GM04503 (cell line): ENCODE measurements at places on chromosomes 1 and 21.
A peak's percentile ranks its signal among the peaks of the same experiment; 100 is the strongest.

DNA sequence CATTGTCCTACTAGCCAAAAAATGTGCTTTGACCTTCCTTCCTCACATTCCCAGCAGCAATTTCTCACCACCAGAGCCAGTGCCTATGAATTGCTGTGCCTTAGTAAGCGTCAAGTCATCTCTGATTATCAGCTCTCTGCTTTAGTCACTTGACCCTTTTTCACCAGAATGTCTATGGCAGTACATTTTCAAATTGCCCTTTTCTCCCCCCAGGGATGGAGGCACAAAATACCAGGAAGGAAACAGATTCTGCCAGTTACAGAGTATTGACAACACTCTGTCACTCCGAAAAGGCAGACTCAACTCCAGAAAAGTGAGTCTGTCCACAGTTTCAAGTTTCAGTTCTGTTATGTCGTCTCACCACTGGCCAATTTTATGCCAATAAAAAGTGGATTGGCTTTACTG is 167.4 kb downstream of the TNFSF18 start:
- no peak for DNase-seq

- no peak for DNase-seq
Measured at GRCh38 chr1:73674945-73675561, 522.9 kb downstream of the LRRIQ3 start.

GRCh38 chr21:43703035-43703880 is 15.7 kb upstream of the PDXK start:
- peak; percentile 76 for DNase-seq

DNA sequence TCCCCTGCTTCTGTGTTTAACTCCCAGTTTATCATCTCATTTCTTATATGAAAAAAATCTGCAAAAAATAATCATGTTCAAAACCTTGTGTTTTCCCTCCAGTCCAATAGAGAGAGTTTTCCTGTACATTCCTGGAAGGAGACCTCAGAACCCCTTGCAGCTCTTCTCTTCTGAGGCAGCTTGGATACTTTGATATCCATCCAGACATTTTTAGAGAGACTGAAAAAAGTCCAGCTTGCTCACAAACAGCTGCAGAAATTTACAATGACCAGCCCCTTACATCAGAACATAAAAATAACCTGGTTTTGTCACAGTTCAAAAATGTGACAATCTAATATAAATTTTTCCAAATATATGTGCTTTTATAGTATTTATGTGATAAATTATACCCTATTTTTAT is 73.3 kb upstream of the C1orf115 start:
- no peak for DNase-seq

GRCh38 chr1:78222225-78222959 is 176.6 kb downstream of the GIPC2 start:
- no peak for DNase-seq

- DNase-seq, result no peak
Measured at GRCh38 chr1:177847843-177848242, 122.0 kb downstream of the SEC16B start.

DNA sequence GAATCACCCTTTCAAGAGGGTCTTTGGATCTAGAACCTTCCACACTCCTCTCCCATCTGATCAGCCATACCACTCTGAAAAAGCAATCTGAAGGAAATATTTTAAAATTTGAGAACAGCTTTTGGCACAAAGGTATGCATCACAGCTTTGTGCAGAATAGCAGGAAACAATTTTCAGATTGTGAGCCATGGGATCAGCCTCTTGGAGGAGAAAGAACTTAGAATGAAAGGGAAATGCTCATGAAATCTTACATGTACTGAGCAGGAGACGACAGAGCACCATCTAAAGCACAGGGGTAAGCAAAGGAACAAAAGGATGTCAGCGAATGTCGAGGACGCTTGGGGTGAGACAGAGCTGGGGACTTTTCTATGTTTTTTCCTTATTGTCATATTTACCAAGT is 54.4 kb downstream of the EDN2 start:
- no peak for DNase-seq

GRCh38 chr21:31339721-31340120 is 4.3 kb downstream of the TIAM1 start:
- DNase-seq, result no peak

- DNase-seq, result no peak
Measured at GRCh38 chr21:14116080-14116481, 94.7 kb downstream of the LIPI start.

DNA sequence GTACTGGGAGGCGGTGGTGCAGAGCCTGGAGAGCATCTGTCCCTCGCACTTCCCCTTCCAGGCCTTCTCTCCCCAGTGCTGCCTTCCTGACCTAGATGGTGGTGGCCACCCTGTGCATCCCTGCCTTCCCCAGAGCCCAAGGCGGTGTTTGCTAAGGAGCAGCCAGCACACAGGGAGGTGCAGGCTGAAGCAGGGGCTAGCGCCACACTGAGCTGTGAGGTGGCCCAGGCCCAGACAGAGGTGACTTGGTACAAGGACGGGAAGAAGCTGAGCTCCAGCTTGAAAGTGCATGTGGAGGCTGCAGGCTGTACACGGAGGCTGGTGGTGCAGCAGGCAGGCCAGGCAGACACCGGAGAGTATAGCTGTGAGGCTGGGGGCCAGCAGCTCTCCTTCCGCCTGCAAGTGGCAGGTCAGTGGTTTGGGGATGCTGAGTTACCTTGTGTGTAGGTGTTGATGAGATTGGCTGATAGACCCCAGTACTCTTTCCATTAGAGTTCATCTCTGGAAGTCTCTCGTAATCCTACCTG is 51.6 kb downstream of the OBSCN start:
- DNase-seq, result no peak

GRCh38 chr1:71463144-71463543 is 382.3 kb upstream of the ZRANB2 start:
- peak; percentile 30 for DNase-seq

- DNase-seq, result no peak
Measured at GRCh38 chr1:156308078-156308477, 9.0 kb upstream of the VHLL start.

DNA sequence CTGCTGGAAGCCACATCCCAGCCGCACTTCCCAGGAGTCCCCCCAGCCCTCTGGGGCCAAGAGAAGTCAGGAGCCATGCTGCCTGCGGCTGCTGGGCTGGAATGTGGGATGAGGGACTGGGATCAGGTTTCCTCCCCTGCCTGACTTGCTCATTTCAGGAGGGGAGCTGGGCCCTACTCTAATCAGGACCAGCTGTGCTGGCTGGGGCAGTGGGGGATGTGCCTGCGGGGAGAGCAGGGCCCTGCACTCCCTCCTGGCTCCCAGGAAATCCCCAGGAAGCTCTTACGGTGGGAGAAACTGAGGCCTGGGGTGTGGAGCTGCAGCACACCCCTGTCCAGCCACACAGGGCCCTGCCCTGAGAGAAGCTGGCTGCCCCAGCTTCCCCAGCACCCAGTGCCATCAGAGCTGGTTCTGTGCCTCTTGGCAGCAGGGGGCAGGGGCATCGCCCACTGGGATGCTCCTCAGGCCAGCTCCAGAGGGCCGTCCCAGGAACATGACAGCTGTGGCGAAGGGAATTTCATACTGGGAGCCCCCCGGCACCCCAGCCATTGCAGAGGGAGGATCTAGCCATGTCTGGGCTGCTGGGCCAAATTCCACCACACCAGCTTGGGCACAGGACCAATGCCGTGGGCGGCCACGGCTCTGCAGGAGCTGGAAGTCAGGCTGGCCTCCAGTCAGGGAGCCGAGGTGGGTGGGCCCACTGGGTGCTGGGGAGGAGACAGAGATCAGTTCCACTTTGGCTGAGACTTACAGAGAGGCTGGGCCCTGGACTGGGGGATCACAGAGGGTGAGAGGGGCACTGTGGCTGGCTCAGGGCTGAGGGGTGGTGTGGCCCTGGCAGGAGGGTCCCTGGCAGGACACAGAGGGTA is 21.3 kb upstream of the PRSS38 start:
- DNase-seq, result peak; percentile 71

GRCh38 chr1:152347116-152347728 is 12.6 kb downstream of the FLG2 start:
- no peak for DNase-seq

GRCh38 chr21:25307489-25307888 is 299.8 kb downstream of the MRPL39 start:
- no peak for DNase-seq

DNA sequence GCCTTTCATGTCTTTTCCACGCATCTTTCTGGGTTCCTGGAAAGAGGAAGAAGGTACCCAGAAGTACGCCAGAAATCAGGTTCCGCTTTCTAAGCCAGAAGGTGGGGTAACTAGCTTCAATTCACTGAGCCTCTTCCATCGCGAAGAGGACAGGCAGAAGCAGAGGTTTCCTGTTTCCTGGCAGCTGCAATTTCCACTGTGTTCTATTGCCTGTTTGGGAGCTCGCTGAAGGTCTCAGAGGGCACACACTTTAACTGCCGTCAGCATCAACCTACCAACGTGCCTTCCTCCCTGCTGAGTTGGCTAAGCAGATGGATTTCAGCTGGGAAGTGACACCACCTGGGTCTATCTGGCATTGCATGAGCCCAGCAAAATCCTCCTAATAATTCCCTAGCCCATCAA is 10.0 kb downstream of the NCF2 start:
- no peak for DNase-seq

- no peak for DNase-seq
Measured at GRCh38 chr1:17121881-17122280, 2.6 kb upstream of the PADI2 start.

- DNase-seq, result no peak
Measured at GRCh38 chr1:167775178-167775577, 53.4 kb downstream of the MPZL1 start.

- no peak for DNase-seq
Measured at GRCh38 chr21:45299026-45299863, 11.6 kb upstream of the POFUT2 start.

- DNase-seq, result peak; percentile 82
Measured at GRCh38 chr1:184210031-184210430, 158.5 kb downstream of the TSEN15 start.

GRCh38 chr1:164180824-164181223 is 378.2 kb upstream of the PBX1 start:
- no peak for DNase-seq

- no peak for DNase-seq
Measured at GRCh38 chr1:204792354-204792692, 78.3 kb upstream of the NFASC start.

DNA sequence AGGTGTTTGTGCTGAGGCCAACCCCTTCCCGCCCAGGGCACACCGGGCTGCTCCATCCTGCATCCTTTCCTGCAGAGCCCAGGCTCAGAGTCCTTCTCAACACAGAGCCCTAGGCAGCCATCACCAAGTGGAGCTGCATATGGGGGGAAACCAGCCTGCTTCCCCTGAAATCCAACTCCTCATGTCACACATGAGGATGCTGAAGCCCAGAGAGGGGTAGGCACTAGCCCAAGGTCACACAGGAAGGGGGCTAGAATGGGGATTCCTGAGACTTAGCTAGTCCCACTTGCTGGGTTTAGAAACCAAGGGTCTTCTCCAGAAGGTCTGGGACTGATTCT is 5.5 kb upstream of the TNFRSF1B start:
- DNase-seq, result no peak

DNA sequence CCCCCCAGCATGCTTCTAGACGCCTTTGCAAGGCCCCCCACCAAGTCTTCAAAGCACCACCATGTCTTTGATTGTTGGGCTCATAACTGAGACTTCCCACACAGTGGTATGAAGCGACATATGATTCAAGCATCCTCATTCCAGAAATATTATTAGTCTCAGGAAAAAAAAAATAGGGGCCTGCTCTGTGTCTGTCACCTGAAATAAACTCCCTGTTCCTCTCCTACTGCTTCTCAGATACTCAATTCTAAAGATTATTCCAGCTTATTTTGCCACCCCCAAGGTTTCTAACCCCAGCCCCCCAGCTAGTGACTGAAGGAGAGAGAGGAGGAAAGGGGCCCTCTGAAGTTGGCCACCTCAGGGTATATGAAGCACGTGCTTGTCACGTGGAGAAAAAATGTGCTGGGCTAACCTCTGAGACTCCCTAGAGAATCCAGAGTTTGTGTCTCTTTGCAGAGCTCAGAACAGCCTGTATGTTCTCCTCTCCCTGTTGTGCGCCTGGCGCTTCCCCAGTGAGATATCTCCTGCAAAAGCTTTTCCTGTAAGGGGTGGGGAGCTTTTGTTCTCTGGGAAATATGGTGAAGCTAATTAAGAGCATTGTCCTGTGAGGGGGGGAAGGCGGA is 35.9 kb upstream of the RASAL2 start:
- no peak for DNase-seq

DNA sequence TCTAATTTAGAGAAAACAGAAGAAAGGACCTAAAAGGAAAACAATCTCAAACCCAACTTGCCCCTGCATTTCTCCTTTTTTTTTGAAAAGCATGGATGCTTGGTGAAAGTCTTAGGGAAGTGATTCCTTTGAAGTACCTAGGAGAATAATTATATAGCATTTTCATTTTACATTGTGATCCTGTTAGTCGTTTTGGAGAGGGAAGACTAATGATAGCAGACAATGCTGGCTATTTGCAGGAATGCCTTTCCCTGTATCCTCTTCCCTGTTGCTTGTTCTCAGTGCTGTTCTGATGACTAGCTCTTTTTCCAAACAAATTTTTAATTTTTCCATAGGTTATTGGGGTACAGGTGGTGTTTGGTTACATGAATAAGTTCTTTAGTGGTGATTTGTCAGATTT is 53.9 kb downstream of the LAMC1 start:
- DNase-seq, result no peak

DNA sequence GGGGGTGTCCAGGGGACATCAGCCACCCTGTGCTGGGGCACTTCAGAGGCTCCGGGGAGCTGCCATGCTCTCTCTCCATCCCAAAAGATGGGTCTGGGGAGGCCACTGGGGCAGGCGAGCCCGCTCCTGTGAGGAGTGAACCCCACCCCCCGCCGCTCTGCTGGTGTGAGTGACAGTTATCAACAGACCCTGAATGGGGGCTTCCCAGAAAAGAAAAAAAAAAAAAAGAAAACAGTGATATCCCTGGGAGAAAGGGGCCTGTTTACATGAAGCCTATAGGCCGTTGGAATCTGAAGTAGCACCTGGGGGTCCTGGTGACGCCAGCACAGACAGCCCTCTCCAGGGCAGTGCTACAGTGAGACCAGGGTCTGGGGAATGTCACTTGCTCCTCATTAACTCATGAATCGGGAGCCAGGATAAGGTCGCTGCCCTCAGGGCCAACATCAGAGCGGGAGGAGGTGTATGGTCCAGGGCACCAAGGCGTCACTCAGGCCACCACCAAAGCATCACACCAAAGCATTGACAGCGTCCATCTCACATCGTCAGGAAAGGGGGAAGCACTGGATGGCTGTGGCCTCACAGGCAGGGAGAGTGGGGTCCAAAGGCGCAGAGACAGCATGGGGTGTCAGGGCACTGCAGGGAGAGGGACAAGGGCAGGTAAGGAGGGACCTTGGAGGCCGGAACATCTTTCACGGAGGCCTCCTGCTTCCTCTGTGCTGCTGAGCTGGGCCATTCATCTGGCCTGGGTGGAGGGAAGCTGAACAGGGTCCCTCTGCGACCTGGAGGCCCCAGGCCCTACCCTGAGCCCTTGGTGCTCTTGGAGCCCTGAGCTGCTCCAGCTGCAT is 8.4 kb upstream of the NPHP4 start:
- no peak for DNase-seq

- DNase-seq, result no peak
Measured at GRCh38 chr1:26854906-26855305, 8.0 kb upstream of the SFN start.

DNA sequence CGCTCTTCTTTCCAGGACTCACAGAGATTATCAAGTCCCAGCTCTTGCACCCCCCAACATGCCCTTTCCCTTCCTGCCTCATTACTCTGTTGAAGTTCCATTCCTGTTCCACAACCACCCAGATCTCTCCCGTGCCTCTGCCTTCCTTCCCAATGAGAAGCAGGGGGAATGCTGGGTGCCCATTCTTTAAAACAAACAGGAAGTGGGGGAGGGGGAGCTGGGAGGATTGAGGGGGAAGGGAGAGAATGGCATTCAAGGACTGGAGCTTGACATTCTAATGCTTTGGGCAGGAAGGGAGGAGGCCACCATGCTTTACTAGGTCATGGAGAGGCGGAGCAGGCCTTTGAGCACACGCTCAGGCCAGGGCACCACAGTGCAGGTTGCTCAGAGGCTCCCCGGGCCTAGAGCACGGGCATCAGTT is 150.3 kb upstream of the IRF2BP2 start:
- no peak for DNase-seq
